ENCODE measurements at places on chromosomes 1 and 21. TPM values are rescaled to one million over a fixed set of nuclear protein-coding genes. Genes with fewer than 3 reads are reported as not detected.

The NPHS2 gene
- total RNA-seq, result not detected

The DR1 gene
- total RNA-seq, result 44.3 TPM

The PRAMEF13 gene
- not detected for total RNA-seq

The ZBED6 gene
- 51.3 TPM for total RNA-seq

The SLC45A1 gene
- 0.29 TPM for total RNA-seq

The FCGR1A gene
- not detected for total RNA-seq

The KLF17 gene
- not detected for total RNA-seq

The RABGAP1L gene
- 33.7 TPM for total RNA-seq

The SPRR3 gene
- 0.27 TPM for total RNA-seq

The C1orf74 gene
- 5.0 TPM for total RNA-seq

The GPR3 gene
- total RNA-seq, result 2.1 TPM

The FCGR3A gene
- total RNA-seq, result not detected

The BEST4 gene
- total RNA-seq, result 2.3 TPM

The KLF18 gene
- not detected for total RNA-seq

The MPC2 gene
- total RNA-seq, result 42.5 TPM

The ETS2 gene
- 95.5 TPM for total RNA-seq

The FAM3B gene
- 1.1 TPM for total RNA-seq

The SPATA1 gene
- 0.55 TPM for total RNA-seq

The PADI1 gene
- total RNA-seq, result 0.13 TPM

The STUM gene
- total RNA-seq, result 0.20 TPM

The SUSD4 gene
- 0.53 TPM for total RNA-seq

The LINGO4 gene
- total RNA-seq, result not detected

The DMRTA2 gene
- total RNA-seq, result 2.4 TPM

The OLIG2 gene
- 0.59 TPM for total RNA-seq
